T-helper 1 cell (primary cell): ENCODE measurements at places on chromosomes 16 and 17.

- peak; percentile 66 for DNase-seq
Observed at GRCh38 chr17:50783193-50783660, 15.9 kb upstream of the ANKRD40CL start.

GRCh38 chr16:46774743-46775177, 26.6 kb upstream of the MYLK3 start:
- no peak for DNase-seq

DNA sequence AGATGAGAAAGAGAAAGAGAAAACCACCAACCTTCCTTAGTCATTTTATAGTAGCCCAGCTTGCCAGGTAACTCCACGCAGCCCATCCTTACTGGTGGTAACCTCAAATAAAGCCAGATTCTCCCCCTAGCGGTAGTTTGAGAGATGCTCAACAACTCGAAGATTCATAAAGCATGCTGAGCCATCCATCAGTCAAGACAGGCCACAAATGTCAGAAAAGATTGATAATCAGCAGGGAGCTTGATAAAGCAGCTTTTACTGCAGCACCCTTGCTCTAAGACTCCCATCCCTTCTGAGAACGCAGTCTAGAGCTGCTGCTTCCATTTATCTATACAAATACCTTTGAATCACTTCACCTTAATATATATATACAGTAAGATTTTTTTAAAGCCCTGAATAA, 451.5 kb upstream of the HSBP1 start:
- DNase-seq, result no peak

DNA sequence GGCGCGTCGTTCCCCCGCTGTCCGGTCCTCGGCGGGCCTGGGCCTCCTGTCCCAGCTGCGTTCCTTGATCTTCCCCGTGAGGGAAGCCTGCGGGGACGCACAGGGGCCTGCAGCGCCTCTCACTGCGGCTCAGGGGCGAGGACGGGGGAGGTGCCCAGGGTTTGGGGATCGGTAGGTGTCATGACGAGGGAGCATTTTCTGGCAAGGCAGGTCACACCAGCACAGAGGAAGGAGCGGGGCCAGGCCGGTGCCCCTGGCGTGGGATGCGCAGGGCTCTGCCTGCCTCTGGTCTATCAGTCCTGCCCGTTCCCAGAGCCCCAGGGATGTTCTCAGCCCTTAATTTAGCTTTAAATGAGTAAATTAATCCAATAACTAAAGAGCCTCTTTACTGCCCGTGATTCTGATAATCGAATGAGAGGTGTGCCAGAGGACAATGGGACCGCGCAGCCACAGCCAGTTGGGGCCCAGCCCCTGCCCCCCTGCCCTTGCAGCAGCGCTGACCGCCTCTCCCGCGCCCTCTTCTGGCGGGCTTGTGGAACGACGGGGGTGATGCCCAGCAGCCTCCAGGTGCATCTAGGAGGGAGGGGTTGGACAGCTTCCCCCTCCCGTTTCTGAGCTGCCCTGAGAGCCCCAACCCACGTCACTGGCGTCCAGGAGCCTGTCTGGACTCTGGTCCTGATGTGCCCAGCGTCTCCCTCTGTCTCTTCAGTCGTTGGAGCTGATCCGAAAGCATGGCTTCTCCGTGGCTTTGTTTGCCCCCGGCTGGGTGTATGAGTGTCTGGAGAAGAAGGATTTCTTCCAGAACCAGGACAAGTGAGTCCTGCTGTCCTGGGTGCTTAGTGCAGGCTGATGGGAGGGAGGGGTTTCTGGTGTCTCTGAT, 7.9 kb downstream of the ENGASE start:
- peak; percentile 38 for DNase-seq

DNA sequence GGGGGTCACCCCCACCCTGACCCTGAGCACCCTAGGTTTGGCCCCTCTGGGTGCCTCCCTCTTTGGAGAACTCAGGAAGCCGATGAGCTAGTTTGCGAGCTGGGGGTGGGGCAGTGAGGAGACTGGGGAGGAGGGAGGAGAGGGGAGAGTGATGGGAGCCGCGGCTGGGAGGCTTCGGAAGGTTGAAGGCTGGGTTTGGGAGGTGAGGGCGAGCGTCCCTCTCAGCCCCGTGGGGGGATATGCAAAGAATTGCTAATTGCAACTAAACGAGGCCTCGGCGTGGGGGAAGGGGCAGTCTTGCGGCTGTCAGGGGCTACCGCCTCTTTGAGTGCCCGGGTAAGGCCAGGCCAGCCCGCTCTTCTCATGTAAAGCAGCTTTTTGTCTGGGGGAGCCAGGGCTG, 17.6 kb upstream of the FZD2 start:
- DNase-seq, result no peak

DNA sequence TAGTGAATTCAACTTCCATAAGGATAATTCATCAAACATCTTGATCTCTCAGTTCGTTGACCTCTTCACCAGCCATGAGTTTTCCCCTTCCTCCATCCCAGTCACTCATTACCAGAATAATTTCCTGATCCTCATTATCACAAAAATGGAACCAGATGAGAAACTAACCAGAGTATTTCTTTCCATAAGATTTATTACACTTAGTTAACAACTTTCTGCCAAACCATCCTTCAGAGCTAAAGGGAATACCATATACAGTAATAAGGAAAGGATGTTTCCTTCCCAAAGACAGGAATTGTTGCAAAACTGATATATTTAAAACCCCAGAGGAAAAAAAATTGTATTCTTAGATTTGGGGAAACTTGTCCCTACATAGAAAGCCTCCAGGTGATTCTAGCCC, 8.6 kb downstream of the KRTAP29-1 start:
- no peak for DNase-seq

GRCh38 chr17:46773221-46773605, 45.3 kb downstream of the WNT3 start:
- no peak for DNase-seq

DNA sequence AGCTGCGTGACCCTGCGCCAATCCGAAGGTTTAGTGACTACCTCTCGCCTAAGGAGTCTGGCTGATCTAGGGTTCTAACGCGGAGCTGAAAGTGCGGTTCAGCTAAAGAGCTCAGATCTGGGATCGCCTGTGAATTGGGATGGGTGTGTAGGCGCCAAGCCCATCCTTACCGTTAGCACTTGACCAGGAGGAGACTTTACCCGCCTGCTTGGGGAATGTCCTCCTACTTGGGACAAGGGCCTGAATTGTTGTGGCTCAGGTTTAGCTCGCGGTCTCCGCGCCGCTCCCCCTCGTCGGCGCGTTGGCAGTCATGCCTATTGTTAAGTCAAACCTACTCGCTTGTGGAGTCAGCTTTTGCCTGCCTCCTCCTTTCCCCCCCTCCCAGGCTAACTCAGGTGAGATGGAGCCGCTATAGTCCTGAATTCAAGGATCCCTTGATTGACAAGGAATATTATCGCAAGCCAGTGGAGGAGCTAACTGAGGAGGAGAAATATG, 480 bp downstream of the MRPS7 start:
- DNase-seq, result no peak

DNA sequence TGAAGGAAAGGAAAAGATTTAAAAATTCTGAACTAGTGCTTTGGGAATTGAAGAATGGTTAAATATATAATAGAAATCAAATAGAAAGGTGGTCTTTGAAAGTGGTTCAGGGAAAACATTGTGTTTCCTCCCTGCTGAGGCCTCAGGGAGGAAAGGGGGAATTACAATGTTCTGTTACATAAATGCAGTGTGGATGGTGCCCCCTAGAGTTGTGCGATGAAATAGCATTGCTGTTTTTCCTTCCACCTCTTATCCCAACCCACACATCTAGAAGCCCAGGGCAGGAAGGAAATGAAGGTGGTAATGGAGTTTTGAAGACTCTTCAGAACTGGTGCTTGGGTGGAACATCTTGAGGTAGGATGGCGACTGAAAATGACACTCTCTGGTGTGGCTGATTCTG, 6.4 kb upstream of the TOX3 start:
- no peak for DNase-seq

DNA sequence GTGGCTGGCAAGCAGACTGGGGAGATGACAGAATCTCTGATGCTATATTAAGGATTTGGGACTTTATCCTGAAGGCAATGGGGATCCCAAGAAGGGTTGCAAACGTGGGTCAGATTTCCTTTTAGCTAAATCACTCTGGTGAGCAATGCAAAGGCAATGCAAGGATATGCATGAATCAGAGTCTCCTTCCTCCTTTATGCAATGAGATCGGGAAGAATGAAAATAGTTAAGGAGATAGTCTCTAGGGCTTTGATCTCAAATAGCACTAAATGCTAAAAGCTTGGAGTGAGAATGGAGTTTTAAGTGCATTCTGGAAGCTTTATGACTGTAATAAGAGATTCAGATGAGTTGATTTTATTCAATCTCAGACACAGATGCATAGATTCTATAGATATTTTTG, 27.2 kb upstream of the SHISA9 start:
- no peak for DNase-seq

DNA sequence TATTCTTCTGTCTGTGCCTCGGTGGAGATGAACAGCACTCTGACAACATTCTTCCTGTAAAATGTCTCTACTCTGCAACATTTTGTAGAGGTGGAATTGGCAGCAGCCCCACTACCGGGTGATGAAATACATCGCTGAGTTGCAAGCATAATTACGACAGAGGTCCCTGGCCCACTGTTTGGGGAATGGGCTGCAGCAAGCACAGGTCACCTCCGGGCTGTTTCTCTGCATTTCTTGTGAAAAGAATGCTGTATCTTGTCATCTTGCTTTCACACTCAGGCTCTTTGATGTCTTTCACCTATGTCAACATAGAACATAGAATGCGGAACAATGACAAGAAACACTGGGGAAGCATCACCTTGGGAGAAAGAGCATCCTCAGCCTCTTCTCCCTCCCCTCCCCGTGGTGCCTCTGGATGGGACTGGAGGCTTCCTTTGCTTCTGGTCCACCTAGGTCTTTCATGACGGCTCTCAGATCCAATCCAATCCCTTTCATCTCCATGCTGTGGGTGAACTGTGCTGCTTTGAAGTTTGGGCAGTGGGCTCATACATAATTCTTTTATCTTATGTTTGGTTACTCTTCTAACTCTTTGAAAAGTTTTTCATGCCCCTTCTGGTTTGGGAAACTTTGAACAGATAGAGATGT, 265.0 kb downstream of the PHKB start:
- no peak for DNase-seq

- DNase-seq, result no peak
Observed at GRCh38 chr17:22265807-22266206, 573.5 kb downstream of the KCNJ18 start.

DNA sequence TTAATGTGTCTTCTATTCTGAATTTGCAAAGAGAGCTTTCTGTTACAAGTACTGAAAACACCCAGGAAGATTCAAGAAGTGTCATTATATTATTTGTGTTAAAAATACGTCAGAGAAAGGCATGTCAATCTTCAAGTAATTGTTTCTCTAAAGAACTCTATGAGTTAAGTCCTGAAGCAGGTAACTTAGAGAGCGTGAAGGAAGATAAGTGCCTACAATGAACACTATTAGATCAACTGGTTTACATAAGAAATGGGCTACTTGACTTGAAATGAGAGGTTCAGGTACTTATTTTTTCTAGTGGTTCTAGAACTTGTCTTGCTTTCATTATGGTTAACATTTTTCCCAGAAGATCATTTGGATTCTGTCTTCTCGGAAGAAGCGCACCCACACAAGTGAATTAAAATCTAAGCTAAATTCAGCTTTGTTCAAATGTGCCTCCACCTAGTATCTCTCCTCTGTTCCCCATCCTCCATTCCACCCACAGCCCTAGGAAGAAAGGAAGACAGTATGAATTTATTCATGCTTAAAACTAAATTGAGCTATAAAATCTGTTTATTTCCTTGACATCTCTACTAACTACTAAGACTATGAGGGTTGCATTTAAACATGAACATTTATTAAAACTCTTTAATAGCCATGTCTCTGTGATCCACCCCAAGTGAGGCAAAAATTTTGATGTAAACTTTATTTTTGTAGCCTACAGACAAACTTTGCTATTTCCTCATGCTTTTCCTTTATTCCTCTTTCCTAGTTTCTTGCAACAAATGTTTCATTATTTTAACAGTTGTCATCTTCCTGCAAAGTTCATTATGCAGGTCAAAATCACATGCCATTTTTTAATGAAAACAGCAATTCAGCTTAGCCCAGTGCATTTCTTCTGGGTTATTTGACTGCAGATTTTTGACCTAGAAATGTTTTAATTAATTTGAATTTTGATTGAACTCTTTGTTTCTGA, 206.8 kb downstream of the KCNJ2 start:
- no peak for DNase-seq

DNA sequence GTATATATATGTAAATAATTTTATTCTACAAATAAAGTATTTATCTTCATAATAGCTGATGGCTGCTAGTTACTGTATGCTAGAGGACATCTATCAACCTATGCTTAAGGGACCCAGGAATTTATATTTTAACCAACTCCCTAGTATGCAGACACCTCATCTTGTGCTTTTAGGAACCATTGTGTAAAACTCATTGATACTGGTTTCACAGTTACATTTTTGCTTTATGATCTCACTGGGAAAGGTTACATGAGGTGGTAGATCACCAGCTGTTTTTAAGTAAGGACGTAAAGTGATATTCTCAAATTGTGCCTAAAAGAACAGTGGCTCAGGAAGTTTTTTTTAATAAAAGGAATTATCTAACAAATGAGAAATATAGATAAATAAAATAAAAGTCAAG, 56.4 kb downstream of the VMP1 start:
- no peak for DNase-seq

GRCh38 chr16:28616636-28617035, 6.8 kb upstream of the SULT1A1 start:
- DNase-seq, result no peak
